Pulmonary artery endothelial cell (primary cell): ENCODE measurements at places on chromosomes 7 and 10. TPM values are rescaled to one million over a fixed set of nuclear protein-coding genes. Genes with fewer than 3 reads are reported as not detected.

Gene CTTNBP2
- total RNA-seq = not detected in 2 replicates

Gene RNF32
- total RNA-seq = 0.14 and 0.33 TPM in 2 replicates

Gene UNC5B
- 1.3 and 8.0 TPM in 2 replicates for total RNA-seq

Gene TSPAN12
- 33.3 and 34.0 TPM in 2 replicates for total RNA-seq

Gene BEND7
- 13.9 and 16.5 TPM in 2 replicates for total RNA-seq

DNA sequence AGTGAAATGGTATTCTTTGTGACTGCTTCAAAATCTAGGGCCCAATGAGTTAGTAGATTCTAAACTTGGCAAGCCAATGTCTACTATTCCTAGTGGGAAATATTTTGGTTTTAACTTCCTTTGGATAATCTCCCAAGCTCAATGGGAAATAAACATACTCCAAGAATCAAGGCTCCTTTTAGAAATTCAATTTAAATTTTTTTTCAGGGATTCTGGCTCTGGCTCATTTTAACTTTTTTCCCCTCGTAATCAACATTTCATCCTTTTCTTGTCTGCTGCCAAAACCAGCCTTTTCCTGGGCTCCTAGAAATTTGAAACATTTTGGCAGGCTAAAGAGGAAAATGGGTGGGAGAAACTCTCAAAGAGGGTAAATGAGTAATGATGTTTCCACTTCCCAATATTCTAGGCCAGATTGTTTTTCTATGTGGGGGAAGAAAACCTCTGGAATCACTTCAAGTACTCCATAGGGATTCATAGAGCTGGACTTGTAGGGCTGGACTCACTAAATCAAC, 85.6 kb upstream of the AGR3 start:
- DNase-seq = no peak

Gene NMT2
- total RNA-seq = 55.7 and 62.2 TPM in 2 replicates

DNA sequence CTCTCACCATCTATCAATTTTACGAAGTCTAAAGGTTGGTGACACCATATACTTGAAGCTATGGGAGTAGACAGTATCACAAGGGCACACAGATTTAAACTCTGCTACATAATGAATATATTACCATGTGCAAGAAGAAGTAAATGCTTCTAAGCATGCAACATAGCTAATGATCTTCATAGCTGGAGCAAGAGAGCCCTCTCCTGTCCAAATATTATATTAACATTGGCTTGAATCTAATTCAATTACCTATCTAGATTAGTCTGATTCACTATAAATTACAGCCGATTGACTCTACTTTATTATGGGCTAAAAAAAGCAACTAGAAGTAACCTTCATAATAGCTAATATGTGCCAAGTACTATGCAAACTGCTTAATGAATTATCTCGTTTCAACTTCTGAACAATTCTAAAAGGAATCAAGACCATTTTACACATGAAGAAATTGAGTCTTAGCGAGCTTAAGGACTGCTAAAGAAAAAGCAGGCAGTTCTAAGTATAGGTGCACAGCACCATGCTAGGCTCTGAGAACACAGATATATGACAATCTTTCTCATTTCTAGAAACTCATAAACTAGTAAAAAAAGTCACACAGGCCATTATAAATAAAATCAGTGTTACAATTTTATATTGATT, 21.9 kb downstream of the FRA10AC1 start:
- no peak for DNase-seq

DNA sequence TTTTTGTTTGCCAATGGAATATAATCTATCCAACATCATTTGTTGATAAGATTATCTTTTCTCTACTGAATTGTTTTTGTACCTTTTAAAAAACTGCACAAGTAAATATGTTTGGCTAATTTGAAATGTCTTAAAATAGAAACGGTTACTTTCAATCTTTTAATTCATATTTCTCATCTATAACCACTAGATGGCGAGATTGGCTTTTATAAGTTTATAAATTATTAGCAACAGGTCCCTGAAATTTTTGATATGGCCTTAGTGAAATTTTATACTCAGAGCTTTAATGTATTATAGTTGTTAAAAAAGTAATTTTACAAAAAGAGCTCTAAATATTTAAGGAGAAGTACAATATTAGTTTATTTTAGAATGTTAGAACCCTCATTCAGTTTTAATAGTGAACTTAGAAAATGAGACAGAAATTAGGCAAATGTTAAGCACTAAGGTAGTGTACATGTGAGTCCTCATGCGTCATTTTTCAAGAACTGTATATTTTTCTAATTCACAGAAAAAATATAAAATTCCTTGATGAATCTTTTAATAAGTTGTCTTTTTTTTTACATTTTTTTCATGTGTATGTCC, 592.5 kb downstream of the ARL4A start:
- DNase-seq = no peak

GRCh38 chr10:98309366-98310355, 41.7 kb upstream of the LOXL4 start:
- peak; percentile 30 for DNase-seq

DNA sequence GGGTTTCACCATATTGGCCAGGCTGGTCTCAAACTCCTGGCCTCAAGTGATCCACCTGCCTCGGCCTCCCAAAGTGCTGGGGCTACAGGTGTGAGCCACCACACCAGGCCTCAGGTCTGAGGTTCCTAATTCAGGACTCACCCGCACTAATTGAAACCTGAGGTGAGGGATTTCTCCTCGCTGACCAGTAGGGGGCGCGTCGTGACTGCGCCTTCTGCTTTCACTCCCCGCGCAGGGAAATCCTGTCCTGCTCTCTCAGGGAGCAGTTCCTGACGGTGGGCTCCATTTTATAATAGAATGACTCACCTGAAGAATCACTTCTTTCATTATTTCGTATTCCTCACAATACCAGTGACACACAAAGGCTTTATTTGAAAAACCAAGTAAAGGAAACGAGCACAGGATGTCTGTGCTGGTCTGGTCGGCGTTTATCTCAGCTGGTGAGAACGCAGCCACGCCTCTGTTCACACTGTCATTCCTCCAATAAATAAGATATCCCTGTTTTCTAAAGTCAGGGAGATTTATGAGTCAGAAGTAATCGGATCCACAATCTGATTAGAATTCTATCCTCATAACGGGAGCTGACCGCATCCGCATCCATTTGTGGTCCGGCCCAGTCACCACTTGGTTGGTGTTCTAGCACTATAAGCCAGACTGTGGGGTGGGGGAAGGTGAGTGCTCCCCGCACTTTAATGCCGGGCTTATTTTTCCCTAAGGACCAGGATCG, 35.4 kb downstream of the BAG3 start:
- peak; percentile 92 for DNase-seq

DNA sequence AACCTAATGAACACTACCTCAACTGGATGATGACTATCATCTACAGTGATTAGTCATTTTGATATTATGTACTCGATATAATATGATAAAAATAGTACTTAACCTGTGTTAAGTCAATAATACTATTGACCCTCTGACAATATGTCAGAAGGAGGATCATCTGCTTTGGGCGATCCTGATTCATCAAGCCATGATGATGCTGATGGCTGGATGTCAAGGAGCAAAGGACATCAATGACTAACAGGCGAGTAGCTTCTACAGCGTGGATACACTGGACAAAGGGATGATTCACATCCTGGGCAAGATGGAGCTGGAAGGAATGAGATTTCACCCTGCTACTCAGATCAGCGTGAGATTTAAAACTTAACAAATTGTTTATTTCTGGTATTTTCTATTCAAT, 94.4 kb upstream of the SKAP2 start:
- DNase-seq = peak; percentile 5

GRCh38 chr7:134022286-134022911, 104.7 kb upstream of the LRGUK start:
- no peak for DNase-seq

GRCh38 chr7:24827027-24827426, 69.8 kb upstream of the GSDME start:
- no peak for DNase-seq

Gene SPDYE5
- not detected in 2 replicates for total RNA-seq
